ENCODE measurements at places on chromosomes 5 and 9.

DNA sequence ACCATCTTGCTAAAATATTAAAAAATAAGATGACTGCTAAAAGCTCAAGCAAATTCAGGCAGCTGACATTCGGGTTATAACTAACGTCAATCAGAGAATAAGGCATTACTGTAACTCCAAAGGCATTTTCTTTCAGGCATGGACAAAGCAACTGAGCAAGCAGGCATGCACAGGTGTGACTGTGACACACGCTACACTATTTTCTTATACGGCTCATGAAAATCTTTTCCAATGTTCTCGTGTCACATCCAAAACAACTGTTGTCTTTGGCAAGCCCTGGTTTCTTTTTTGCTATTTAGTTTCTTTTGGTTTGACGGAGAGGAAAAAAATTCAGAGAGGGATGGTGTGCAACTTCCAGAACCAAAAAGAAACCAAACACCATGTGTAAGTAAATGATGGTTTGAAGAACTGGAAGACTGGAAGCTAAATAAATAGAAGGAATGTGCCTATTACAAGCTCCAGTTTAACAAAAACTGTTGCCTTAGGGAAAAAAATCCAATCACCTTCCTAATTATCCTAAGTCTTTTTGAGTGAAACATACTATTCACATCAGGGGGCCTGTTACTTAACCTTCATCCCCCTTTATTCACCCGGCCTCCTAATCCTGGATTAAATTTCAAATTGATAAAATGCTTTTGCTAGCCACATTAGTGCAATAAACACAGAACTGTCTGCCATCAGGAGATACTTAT, 277.6 kb downstream of the PSAT1 start:
- DNase-seq, result no peak

- DNase-seq, result no peak
These were observed 21.8 kb downstream of the SLIT3 start for GRCh38 chr5:169279125-169279524.

DNA sequence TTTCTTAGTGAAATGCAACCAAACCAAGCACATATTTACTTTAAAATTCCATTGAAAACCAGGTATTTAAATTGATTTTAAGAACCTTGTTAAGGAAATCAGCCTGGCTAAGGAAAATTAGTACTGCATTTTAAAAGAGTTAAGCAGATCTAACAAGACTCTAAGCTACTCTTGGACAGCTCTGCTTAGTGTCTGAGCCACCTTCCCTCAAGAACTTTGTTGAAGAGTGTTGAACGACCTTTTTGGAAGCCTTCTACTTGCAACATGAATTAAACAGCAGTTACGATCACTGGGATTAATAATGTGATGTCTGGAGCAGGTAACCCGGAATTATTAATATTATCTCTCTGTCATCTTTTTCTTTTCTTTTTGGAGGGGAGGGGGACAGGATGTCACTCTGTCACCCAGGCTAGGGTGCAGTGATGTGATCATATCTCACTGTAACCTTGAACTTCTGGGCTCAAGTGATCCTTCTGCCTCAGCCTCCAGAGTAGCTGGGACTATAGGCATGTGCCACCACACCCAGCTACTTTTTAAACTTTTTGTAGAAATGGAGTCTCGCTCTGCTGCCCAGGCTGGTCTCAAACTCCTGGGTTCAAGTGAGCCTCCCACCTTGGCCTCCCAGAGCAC, 74.7 kb downstream of the ANKRD55 start:
- DNase-seq, result no peak

- peak; percentile 100 for DNase-seq
These were observed at the start of the genes ANKRA2 and UTP15 for GRCh38 chr5:73565139-73565968. TSS of gene ANKRA2 (minus strand) at chr5:73565639. CDS start at chr5:73562881, 2,758 bp downstream. TSS of gene UTP15 (plus strand) at chr5:73565743. CDS start at chr5:73567345, 1,602 bp downstream.

GRCh38 chr9:134846699-134847098, 33.9 kb upstream of the FCN2 start:
- DNase-seq, result no peak

DNA sequence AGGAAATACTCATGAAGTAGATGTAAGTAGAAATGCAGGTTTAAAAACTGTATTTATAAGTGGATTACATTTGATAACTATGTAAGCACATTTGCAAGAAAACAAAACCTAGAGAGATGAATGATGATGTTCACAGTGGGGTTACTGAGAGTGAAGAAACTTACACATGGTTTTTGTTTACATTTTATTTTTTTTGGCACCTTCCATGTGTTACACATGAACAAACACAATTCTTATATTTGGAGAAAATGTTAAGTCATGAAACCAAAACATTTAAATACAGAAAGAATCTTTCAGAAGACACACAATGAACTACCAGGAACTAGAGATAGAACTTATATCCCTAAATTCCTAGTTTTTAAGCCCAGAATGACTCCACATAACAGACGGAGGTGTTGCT, 51.5 kb upstream of the SPATA31E1 start:
- DNase-seq, result no peak

- DNase-seq, result peak; percentile 58
These were observed 28.9 kb downstream of the HABP4 start for GRCh38 chr9:96478829-96479371.

- no peak for DNase-seq
These were observed 267.7 kb downstream of the ADAMTS6 start for GRCh38 chr5:65213921-65214525.

GRCh38 chr5:111932199-111932598, 175.2 kb upstream of the NREP start:
- DNase-seq, result no peak

DNA sequence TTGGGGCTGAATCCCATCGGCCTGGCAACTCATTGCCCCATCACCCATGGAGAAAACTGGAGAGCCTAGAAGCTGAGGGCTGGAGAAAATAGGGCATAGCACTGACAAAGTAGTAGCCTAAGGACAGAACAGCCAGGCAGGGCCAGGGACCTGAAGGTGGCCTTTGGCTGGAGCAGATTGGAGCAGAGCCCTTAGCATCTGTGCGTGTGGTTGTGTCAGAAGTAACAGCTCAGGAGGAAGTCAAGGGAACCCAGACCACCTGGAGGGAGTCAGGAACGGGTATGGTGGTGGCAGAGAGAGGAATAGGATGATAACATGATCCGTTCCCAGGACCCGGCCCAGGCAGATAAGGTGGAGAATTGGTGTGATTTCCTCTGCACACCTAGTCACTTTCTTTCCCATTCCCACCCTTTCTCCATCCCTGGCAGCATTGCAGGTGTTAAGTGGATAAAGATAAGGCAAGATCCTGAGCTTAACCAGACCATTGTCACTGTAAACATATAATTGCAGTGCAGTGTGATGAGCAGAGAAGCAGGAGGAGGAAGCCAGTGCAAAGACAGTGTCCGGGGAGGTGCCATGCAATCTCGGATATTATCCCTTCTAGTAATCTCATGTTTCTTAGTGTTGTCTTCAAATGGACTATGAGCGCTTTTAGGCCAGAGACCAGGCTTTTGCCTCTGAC, 67.0 kb downstream of the NDFIP1 start:
- no peak for DNase-seq

- no peak for DNase-seq
These were observed 80.2 kb upstream of the DMRT1 start for GRCh38 chr9:761176-761792.

DNA sequence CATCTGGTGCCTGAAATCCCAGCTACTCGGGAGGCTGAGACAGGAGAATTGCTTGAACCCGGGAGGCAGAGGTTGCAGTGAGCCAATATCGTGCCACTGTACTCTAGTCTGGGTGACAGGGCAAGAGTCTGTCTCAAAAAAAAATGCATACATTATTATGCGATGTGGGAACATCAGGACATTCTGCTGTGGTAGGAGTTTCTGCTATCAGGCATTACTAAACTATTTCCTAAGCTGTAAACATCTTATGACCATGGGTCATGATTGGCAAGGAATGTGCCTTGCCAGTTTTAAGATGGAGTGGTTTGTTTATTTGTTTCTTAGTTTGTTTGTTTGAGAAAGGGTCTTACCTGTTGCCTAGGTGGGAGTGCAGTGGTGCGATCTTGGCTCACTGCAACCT, 45.1 kb upstream of the FAM120A start:
- no peak for DNase-seq

DNA sequence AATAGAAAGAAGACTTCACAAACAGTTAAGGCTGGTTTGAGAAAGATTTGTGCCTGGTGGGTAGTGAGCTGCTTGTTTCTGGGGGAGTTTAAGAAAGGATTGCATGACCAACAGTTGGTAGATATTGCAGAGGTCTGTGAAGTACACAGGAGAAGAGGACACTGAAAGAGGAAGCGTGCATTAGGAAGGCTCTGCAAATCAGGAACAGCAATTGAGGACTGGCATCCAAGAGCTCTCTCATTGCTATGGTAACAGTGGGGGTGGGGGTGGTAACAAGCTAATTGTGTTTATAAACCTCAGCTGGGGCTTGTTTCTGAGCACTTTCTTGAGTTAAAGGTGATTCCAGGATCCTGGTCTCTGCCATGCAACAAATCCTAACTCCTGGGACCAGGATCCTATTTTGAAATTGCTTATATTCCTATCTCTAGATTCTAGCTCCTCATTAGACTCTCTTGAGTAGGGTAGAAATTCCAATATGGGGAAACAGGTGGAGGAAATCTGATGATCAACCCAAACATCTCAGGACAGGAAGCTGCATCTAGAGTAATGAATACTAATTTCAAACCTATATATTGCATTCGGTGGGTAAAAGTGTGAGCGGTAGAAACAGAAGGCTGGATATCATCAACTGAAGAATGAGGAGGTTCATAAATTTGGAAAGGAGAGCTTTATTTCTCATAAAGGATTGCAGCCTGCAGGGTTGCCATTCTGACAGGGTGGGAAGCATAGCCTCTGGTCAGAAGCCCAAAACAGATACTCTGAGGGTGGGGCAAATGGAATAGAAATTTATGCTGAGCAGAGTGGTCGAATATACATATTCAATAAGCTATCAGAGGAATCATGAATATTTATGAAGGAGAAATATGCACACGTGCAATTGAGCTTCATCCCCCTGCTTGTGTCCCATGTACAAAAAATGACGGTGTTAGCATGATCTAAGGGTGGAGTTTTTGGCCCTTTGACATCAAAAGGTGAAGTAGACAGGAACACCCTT, 79.4 kb downstream of the PTTG1 start:
- no peak for DNase-seq

GRCh38 chr9:71987471-71988371, 72.7 kb downstream of the C9orf57 start:
- no peak for DNase-seq

DNA sequence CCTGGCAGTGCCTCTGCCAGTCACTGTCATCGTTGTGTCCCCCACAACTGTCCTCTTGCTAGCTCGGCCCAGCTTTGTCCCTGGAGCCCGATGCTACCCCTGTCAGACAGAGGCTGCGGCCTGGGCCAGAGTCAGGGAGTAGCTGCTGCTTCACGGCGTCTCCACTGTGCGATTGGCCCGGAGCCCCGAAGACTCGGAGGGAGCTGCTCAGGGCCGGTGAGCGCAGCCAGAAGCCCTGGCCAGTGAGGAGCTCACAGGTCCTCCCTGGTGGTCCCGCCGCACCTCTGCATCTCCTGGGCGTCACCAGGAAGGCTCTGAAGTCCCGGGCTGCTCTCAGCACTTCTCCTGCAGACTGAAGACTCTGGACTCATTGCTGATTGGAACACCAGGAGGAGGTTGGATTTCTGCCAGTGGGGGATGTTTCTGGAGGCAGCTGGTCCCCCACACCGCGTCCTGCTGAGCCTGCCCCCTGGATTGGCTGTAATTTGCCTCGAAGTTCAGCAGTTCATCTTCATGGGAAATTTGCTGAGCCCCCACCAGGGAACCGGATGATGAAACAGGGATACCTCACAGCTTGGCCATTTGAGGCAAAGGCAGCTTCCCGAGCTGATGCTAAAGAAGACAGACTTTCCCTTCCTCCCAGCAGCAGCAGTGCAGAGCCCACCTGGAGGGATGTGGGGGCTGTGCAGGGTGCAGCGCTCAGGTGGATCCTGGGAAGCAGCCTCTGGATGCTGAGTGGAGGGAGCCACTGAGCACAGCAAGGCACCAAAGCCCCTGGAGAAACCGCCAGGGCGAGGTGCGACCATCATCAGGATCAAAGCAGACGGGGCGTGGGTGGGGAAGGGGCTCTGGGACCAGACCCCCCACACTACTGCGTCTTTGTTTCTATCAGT, 45.6 kb downstream of the USP20 start:
- DNase-seq, result no peak

- no peak for DNase-seq
These were observed 124.8 kb downstream of the COL23A1 start for GRCh38 chr5:178465228-178465860.
